Fibroblast of lung (primary cell): ENCODE measurements at places on chromosomes 11 and 22.

- DNase-seq = peak; percentile 32
These were observed 120.6 kb upstream of the LMO1 start for GRCh38 chr11:8384199-8384821.

GRCh38 chr22:30284172-30284571 is 5.1 kb downstream of the CASTOR1 start:
- no peak for DNase-seq

DNA sequence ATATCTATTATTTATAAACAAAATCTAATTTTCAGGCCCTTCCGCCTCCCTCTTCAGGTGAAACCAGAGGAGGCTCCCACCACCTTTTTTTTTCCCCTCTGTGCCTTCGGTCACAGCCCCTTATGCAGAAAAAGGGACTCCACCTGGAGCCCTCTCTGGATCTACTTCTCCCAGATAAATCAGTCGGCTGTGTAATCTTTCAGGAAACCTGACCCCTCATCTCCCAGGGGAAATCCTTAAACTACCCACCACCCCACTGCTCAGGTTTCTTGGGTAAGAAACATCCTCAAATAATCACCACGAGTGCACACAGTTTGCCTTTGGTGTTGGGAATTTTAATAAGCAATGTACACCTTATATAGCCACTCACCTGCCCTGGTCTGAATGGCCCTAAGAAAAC is 104.2 kb downstream of the NAV2 start:
- DNase-seq = no peak

GRCh38 chr22:45284705-45285262 is at the start of gene UPK3A:
Gene UPK3A, plus strand, starts transcription at chr22:45284949. Its CDS starts 65 bp downstream, at chr22:45285014.
- DNase-seq = no peak

GRCh38 chr22:48043581-48043980 is 1281.1 kb downstream of the TBC1D22A start:
- no peak for DNase-seq

DNA sequence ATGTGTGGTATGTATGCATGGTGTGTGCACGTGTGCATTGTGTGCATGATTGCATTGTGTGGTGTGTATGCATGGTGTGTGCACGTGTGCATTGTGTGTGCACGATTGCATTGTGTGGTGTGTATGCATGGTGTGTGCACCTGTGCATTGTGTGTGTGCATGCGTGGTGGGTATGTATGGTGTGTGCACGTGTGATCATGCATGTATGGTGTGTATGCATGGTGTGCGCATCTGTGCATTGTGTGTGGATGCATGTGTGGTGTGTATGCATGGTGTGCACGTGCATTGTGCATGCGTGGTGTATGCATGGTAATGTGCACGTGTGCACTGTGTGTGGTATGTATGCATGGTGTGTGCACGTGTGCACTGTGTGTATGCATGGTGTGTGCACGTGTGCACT is 16.8 kb downstream of the ALG12 start:
- DNase-seq = no peak

- DNase-seq = peak; percentile 39
These were observed 159.2 kb downstream of the MSANTD4 start for GRCh38 chr11:105862736-105863367.

DNA sequence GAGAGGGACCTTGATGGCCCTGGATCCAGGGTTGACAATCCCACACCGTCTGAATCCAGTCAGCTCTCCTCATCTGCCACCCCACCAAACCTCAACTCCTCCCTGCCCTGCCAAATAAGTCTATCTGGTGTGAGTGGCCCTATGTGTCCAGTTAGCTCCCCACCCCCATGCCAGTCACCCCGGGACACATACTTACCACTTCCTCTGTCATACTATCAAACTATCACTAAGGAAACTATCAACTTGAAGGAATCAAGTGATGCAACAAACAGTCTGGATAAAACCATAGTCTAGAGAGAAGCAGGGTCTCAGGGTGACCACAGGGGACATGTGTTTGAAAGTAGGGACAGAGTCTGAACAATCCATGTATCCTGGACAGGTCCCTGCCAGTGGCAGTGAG is 13.2 kb upstream of the CSF2RB start:
- no peak for DNase-seq

DNA sequence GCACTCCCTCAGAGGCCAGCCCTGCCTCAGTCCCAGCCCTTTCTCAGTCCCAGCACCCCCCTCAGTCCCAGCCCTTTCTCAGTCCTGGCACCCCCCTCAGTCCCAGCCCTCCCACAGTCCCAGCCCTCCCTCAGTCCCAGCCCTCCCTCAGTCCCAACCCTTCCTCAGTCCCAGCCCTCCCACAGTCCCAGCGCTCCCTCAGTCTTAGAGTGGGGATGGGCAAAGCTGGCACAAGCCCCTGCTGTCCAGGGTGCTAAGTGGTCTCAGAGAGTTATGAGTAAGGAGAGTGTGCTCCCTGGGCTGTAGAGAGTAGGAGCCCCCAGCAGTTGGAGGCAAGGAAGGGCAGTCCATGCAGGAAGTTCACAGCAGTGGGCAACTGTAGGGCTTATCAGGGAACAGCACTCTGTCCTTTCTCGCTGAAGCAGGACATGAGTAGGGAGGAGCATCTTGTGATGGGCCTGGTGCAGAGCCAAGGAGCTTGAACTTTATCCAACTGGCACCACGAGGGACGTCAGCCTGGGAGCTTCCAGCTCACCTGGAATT is 51.4 kb upstream of the CRYBB3 start:
- no peak for DNase-seq

DNA sequence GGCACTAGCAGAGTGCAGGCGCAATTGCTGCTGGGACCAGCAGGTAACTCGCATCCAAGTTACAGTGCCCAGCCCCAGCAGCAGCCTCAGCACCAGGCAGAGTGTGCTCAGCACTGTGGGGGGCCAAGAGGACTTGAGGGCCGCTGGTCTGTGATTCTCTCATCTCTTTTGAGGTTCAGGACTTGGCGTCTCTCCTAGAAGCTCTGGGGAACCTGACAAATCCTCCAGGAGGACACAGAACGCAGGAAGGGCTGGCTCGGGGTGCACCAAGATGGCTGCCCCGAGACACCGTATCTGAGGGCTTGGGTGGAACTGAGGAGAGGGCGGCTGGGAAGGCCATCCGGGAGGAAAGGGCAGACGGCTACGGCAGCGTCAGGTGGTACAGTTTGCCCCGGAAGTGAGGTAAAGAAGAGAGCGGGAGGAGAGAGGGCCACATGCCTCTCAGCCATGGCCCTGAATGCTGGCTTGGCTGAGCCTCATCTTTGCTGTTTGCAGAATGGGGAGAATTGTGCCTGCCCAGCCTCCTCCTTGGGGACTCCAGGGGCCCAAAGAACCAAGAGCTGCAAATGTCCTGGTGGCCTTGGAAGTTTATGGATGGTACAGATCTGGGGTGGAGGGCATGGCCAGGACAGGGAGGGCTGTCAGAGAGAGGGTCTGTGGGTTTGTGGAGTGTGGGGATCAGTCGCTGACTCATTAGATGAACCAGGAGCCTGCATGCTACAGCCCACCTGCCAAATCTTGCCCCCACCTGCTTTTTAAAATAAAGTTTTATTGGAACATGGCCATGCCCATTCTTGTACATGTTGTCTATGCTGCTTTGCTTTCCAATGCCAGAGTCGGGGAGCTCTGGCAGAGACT is 78.0 kb downstream of the MYEOV start:
- no peak for DNase-seq

DNA sequence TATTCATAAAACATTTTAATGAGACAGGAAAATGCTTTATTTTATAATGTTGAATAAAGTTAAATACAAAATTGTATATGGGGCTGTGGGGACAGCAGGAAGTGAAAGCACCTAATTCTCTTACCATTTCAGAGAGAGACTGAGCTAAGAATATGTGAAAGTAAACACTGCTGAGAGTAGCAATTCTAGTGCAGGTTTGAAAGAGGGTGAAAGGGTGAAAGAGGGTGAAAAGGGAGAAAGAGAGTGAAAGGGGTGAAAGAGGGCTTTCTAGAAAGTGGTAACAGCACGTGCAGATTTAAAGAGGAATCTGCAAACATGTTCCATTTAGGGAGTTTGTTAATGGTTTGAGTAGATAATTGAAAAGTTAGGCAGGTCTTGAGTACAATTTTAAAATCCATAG is 652.0 kb upstream of the CCDC90B start:
- no peak for DNase-seq

DNA sequence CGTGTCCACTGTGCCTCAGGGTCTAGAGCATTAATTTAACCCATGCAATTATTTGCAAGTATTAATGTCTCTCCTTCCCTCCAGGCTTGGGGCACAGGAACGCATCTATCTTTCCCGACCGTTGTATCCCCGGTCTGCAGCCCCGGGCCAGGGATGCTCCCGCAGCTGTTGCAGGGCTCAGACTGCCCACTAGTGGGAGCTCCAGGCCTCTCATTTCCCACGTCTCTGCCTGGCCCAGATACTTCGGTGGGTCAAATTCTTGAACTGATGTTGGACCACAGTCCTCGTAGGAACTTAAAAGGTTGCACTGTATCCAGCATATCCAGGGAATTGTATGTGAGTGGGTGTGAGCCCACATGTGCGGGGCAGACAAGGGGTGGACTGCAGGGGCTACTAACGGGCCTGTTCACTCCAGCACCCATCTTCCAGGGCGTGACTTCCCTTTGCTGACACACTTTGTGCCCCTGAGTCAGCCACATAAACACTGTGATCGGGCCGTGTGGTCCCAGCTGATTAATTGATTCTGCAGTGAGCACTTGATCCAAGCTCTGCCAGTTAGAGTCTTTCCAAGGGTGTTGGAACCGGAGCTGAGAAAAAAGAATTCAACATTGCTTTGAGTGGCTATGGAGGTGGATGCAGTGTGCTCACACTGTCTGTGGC is 451.3 kb downstream of the TBC1D22A start:
- DNase-seq = peak; percentile 20

DNA sequence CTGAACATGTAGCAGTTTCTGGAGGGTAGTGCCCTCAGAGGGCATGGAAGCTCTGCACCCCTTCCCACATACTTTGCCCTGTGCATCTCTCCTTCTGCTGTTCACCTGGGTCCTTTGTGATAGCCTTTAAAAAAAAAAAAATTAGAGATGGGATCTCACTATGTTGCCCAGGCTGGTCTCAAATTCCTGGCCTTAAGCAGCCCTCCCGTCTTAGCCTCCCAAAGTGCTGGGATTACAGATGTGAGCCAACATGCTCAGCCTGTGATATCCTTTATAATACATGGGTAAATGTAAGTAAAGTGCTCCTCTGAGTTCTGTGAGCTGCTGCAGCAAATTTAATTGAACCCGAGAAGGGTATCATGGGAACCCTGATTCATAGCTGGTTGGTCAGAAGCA is 33.7 kb downstream of the PPFIA1 start:
- DNase-seq = no peak

GRCh38 chr11:15073361-15074205 is at the start of gene CALCB:
Gene CALCB, plus strand, starts transcription at chr11:15073593. Its CDS starts 1,126 bp downstream, at chr11:15074719.
- DNase-seq = peak; percentile 24

DNA sequence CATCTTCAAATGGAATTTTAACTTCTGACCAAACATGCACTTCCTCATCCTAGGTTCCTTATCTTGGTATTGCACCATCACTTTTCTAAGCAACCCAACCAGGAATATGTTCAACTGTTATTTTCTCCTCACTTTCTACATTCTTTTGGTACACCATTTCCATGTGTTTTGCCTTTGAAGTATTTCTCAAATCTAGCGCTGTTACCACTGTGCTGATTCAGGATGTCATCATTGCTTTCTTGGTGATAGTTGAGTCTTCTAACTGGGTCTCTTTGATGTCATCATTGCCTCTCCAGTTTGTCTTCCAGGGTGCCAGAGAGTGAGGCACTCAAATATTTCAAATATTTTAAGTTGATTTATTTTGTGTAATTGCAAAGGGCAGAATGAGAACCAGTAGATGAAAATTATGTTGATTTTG is 47.5 kb downstream of the HORMAD2 start:
- DNase-seq = peak; percentile 89

DNA sequence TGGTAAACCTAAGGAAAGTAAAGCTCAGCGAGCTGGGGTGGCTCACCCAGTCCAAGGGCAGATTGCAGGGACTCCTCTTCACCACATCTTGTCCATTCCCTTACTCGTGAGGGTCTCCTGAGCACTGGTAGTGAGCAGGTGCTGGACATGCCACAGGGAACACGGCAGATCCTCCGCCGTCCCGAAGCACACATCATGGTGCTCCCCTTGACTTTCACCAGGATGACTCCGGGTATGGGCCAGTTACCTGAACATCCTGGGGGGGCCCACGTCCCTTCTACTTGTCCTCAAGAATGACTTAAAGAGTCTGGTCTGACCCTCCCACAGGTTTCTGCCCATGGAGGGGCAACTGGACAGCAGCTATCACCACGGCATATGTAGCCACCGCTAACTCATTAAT is 8.0 kb upstream of the SF1 start:
- DNase-seq = no peak

- no peak for DNase-seq
These were observed 611.8 kb downstream of the BRD1 start for GRCh38 chr22:49215840-49216239.

GRCh38 chr22:29607426-29607825 is 4.0 kb downstream of the NF2 start:
- DNase-seq = no peak

- DNase-seq = no peak
These were observed 44.4 kb downstream of the CYTH4 start for GRCh38 chr22:37326726-37327125.

- DNase-seq = no peak
These were observed 323.3 kb downstream of the NTM start for GRCh38 chr11:131693756-131694155.

DNA sequence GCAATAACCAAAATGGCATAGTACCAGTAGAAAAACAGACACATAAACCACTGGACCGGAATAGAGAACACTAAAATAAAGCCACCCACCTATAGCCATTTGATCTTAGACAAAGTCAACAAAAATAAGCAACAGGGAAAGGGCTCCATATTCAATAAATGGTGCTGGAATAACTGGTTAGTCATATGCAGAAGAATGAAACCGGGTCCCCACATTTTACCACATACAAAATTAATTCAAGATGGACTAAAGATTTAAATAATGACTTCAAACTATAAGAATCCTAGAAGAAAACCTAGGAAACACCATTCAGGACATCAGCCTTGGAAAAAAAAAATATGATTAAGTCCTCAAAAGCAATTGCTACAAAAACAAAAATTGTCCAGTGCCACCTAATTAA is 30.1 kb upstream of the NOX4 start:
- DNase-seq = no peak

DNA sequence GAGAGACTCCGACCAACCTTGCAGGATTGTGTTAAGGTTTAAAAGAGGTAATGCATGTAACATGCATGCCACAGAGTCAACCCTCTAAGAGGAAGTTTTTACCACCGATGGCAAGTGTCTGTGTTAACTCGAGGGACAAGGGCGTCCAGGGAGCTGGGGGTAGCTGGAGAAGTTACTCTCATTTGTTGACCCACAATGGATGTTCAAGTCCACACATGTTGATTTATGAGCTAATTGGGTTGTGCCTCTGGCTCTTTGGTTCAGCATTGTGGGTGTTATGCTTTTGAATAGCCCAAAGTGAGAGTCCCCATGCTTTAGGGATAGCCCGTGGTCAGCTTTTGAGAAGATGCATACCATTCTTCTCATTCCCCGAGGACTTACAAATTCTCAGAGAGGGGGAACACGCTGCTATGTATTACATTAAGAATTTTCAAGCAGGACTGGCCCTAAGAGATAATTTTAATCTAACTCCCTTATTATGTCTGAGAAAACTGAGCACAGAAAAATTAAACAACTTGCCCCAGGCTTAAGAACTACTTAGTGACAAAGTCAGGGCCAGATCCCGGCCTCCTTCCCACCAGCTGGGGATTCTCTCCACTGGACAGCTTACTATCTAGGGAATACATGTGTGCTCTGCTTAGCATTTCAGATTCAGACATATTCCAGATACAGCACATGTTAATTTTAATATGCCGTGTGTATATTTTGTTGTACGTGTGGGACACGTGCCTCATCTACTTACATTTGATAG is 5.2 kb upstream of the PLET1 start:
- peak; percentile 68 for DNase-seq
